Activated T-cell treated with anti-CD3 and anti-CD28 coated beads, Interleukin-2, amount 50 U/mL, for 4 hours (primary cell): ENCODE measurements at places on chromosomes 5 and 9. TPM values are rescaled to one million over a fixed set of nuclear protein-coding genes. Genes with fewer than 3 reads are reported as not detected.

GRCh38 chr5:135830876-135831275, 3.6 kb upstream of the SLC25A48 start:
- no peak for DNase-seq

GRCh38 chr5:67374378-67374777, 177.8 kb upstream of the CD180 start:
- DNase-seq, result no peak

GRCh38 chr9:84867186-84867585, 197.7 kb downstream of the NTRK2 start:
- DNase-seq, result no peak

Gene MUSK
- not detected for total RNA-seq
